ENCODE measurements at places on chromosomes 13 and 19.

GRCh38 chr19:58009666-58010301, 7.2 kb upstream of the ZNF606 start:
- DNase-seq: peak; percentile 91

GRCh38 chr13:27044837-27045570, 126.6 kb downstream of the USP12 start:
- DNase-seq: no peak

- peak; percentile 79 for DNase-seq
Measured at GRCh38 chr19:49057636-49058234, at the start of gene CGB7. Gene CGB7 (minus strand): TSS chr19:49057749. CDS start chr19:49055375, 2,374 bp downstream.

GRCh38 chr13:80341101-80341755, at the start of gene SPRY2:
Gene SPRY2 (minus strand): TSS chr13:80341126. CDS start chr13:80337705, 3,421 bp downstream.
- DNase-seq: peak; percentile 95

DNA sequence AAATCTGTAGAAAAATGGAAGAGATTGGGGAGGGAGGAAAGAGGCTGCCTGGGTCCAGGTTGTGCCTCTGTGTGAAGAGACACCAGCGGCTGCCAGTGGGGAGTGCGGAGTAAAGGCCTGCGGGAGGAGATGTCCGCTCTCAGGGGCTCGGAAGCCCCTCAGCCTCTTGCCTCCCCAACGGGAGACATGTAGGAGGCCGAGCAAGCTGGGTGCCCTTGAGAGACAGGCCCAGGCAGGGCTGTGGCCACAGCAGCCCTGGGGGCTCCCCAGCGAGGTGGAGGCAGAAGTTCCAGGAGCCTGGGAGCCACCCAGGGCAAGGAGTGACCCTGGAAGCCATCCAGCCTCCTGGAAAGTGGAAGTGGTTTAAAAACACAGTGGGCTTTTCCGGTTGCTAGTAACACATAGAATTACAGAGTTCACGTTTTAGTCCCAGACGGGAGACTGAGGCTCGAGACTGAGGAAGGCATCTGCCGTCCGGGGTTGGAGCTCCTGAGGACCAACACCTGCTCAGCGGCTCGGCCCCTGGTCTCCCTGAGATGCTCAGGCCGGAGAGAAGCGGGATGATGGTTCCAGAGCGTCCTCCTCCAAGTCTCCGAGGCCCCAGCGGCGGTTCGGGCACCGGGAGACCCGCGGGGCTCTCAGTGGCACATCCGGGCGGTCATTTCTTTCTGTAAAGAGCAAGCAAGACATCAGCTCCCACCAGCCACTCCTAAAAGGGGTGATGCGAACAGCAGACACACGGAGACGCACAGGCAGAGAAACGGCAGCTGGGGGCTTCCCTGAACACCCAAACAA, 21.9 kb upstream of the MKNK2 start:
- no peak for DNase-seq

GRCh38 chr13:21849323-21849722, 178.4 kb downstream of the FGF9 start:
- DNase-seq: no peak

DNA sequence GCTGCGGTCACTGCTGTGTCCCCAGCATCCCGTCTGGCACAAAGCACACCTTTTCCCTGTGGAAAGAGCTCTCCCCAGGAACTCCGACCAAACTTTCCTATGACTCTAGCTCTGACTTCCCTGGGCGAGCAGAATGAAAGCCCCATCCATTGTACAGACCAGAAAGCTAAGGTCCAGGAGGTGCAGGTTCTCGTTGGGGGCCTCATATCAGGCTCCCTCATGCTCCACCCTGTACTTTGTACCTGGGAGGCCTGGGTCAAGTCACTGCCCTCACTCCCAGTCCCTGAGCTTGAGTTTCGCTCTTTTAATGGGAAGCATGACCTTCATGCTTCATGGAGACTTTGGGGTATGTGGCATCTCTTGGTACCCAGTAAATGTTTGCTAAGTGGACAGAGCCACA, 18.4 kb downstream of the CYTH2 start:
- no peak for DNase-seq

DNA sequence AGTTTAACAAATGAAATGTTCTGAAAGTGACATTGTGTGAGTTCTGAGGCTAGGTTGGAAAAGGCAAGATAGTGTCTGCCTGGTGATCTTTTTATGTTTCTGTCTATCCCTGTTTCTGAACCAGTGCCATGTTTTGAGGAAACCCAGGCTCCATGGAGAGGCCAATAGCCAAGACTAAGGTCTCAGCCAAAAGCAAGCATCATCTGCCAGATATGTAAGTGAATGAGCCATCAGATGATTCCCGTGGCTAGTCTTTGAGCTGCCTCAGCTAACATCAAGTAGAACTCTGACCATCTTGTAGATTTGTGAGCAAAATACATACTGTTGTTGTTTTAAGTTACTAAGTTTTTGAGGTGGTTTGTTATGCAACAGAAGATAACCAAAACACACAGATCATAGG, 19.6 kb upstream of the CCNA1 start:
- DNase-seq: no peak

GRCh38 chr19:478976-479375, 17.3 kb upstream of the MADCAM1 start:
- no peak for DNase-seq

DNA sequence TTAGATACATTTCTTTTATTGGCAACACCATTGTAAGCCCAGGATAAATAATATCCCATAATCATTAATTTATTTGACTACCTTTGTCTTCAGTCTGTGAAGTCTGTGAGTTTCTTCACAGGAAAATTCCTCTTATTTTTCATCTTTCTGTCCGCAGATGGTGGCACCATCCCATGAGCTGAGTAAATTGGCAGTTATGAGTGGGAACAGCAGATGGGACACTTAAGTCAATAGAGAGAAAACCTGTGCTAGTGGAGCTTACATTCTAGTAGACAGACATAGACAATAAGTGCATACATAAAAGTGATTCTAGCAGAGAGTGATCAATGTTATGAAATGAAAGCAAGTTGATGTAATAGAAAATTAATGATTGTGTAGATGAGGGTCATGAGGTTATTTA, 638.2 kb upstream of the MIR17HG start:
- no peak for DNase-seq

DNA sequence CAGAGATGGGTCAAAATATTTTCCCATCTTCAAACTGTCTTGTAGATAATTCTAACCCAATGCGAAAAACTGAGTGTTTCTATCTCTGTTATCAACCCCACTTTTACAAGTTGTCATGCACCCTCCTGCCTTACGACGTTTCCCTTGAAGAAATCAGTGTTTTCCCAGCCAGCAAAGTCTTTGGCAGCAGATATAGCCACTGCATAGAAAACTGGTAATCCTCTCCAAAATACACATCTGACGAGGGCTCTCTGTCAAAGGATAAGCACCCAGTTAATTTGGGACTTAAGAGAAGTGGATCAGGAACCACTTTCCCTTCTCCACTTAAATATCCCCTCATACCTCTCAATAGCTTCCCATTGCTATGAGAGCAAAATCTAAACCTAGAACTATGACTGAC, 351.9 kb upstream of the MIR17HG start:
- no peak for DNase-seq

DNA sequence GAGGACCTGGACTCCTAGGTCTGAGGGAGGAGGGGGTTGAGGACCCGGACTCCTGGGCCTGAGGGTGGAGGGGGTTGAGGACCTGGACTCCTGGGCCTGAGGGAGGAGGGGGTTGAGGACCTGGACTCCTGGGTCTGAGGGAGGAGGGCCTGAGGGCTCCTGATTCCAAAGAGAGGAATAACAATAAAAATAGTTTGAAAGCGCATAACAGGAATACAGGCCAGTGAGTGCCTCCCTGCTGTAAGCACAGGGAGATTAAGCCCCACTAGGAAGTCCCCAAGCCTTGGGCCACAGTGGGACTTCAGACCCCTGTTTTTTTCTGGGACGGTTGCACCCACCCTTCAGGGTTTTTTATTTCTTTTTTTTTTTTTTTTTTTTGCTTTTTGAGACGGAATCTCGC, 1.2 kb upstream of the SBK2 start:
- DNase-seq: no peak

DNA sequence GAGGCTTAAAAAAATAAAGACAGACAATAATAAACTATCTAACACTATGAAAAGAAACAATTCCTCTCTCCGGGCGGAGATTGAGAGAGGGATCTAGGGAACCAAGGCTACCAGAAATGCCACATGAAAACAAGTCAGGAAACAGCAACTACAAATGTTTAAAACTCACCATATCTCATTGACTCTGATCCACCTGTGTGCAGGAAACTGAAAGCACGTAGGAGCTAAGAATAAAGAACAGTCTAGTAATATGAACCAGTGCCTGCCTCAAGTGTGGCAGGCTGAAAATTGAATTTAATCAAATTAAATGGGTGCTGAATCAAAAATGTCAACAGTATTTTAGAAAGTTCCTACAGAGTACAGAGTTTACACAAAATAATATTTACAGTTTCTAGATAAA, 1701.0 kb downstream of the SLITRK5 start:
- no peak for DNase-seq

- DNase-seq: no peak
Measured at GRCh38 chr13:79121286-79121685, 284.8 kb downstream of the RBM26 start.

DNA sequence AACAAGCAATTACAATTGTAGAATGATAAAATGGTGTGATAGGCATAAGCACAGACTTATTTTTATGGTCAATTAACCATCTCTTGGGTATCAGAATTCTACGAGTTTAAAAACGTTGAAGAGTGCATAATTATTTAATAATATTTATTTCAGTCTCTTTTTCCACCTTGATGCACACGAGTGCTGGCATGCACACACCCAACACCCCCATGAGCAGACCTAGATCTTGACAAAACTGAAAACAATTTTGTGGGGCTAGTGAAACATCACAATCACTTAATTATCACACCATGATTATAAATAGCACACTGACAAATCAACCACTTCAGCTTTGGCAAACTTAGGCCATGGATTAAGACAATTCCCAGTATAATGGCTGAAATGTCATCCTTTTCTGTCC, 61.0 kb upstream of the RFC3 start:
- DNase-seq: no peak

GRCh38 chr19:48807590-48808308, 3.1 kb downstream of the BCAT2 start:
- no peak for DNase-seq

- no peak for DNase-seq
Measured at GRCh38 chr13:37385248-37385647, 213.3 kb downstream of the POSTN start.

DNA sequence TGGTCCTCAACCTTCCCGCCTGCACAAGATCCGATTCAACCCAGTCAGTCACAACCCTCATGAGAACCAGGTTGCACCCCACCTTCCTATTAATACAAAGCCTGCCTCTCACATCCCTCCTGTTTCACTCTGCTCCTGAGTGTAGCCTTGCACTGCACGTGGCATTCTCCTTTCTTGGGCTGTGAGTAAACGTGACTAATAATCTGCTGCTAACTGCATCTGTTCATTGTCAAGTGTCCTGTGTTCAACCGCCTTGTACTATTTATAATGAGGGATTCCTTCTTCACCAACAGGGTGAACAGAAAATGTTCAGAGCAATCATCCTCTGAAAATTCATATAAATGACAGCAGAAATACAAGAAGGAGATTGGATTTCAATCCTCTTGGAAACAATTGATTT, 1608.2 kb downstream of the SLITRK5 start:
- no peak for DNase-seq

DNA sequence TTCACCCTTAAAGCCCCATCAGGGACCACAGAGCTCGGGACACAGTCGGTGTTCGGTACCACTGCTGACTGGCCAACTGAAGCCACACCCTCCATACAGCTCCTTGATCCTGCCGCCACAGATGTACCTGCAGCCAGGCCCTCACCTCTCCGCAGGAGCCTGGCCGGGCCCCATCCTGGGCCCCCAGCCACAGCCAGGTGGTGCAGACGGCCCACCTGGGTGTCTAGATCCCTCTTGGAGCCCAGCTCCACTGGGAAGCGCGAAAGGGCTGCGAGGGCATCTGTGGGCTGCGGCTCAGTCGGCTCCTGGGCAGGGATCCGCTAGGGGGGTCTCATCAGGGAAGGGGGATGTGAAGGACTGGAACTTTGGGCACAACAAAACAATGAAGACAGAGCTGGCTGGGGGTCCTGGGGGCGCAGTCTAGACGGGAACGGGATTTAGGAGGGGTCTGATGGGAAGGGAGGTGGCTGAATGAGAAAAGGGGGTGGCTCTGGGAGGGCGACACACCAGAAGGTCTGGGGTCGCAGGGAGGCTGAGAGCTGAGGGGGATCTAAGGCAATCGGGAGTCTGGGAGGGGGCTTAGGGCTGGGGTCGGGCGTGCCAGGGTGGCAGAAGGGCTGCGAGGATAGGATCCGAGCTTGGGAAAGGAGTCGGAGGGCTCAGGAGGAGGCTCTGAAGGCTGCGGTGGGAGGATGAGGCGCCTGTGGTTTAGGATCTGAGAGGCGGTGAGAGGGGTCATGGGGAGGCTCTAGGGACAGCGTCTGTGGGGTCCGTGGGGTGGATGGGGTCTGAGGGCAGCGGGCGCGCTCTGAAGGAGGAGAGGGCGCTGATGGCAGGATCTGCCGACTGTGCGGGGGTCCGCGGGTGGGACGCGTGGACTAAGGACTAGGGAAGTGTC, 15.8 kb downstream of the PRODH2 start:
- DNase-seq: no peak

GRCh38 chr13:30985637-30986205, 53.3 kb downstream of the TEX26 start:
- DNase-seq: no peak

- no peak for DNase-seq
Measured at GRCh38 chr19:2320049-2320448, 8.3 kb downstream of the LSM7 start.

DNA sequence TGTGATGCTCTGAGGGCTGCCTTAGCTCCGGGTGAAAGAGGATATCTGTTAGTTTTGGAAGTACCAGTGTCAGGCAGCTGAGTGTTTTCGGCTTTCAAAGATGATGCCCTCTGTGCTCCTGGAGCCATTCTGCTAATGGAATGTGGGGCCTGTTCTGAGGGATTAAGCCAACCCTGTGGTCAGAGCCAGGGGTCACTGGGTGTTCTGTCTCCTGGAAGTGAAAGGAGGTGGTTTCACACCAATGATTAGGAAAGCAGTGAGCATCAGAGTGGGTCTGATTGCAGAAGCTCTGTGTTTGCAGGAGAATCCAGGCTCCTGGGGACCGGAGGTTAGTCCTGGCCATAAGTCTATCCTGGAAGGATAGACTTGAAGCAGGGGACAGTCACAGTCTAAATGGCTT, 94.6 kb downstream of the UQCRFS1 start:
- DNase-seq: no peak

- DNase-seq: no peak
Measured at GRCh38 chr13:96851856-96852445, 142.3 kb downstream of the OXGR1 start.

- DNase-seq: no peak
Measured at GRCh38 chr13:112928972-112929782, 39.8 kb upstream of the MCF2L start.

DNA sequence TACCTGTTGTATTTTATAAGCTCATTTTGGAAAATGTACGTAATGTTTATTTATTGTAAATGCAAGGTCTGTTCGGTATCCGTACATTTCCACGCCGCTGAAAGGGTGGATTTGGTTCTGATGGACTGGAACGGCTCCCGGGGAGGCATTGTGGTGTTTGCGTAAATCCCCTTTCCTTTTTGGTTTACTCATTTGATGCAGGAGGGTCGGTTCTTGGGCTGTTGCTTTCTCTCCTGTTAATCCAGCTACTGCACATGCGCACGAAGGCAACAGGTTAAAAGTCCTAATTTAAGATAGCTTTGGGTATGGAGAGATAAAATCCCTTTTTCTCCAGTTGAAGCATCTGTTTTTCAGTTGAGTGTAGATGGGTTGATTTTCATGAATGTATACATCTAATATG, 224.4 kb downstream of the TM9SF2 start:
- no peak for DNase-seq

GRCh38 chr13:112132142-112132541, 65.2 kb downstream of the SOX1 start:
- peak; percentile 55 for DNase-seq

- no peak for DNase-seq
Measured at GRCh38 chr13:93558637-93559036, 332.0 kb downstream of the GPC6 start.
